ENCODE measurements at places on chromosomes 2 and 18.

DNA sequence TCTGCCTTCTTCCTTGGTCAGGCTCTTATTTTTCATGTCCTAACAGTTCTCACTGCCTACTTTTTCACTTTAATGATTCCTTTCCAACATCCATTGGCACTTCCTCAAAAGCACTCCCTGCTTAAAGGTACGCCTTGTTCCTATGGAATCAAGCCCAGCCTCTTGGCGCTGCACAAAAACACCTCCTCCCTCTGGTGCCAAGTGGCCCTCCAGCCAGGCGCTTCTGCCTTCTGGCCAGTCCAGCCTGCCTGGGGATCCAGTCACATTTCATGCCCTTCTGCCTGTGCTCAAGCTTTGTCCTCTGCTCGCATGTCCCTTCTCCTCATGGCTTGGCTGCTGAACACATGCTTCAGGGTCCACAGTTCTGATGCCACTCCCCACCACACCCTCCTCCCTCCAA is 6.3 kb downstream of the TPRKB start:
- no peak for DNase-seq

DNA sequence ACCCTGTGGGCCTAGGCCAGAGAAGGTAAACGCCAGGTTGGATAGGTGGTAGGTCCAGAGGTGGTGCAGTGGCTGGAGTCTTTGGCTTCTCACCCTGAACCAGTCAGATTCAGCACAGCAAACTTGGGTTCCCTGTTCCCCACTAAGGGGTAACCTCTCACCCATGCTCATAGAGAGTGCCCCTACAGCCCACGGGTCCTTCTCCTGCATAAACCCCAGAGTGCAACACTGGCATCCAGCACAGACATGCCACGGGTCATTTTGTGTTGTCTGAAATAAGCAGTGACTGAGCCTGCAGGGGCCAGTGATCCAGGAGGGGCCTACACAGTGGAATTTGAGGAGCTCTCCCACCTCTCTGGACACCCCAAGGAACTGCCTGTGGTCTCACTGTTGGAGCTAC is 40.5 kb upstream of the ATP6V1B1 start:
- peak; percentile 6 for DNase-seq

DNA sequence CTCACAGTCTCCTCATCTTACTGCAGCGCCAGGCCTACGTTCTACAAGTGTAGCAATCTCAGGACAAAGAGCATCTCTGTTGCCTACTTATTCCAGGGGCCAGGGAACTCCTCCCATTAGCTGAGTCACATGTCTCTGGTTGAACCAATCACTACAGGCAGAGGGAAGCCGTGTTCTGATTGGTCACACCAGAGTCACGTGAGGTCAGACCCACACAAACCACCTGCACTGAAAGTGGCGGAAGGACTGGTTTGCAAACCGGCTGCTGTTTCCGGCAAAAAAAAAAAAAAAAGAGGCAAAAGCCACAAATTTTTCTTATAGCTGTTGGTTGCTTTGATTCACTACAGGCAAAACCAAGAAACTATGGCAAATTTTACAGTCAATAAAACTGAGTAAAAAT is 21.9 kb upstream of the USP14 start:
- DNase-seq, result peak; percentile 25

DNA sequence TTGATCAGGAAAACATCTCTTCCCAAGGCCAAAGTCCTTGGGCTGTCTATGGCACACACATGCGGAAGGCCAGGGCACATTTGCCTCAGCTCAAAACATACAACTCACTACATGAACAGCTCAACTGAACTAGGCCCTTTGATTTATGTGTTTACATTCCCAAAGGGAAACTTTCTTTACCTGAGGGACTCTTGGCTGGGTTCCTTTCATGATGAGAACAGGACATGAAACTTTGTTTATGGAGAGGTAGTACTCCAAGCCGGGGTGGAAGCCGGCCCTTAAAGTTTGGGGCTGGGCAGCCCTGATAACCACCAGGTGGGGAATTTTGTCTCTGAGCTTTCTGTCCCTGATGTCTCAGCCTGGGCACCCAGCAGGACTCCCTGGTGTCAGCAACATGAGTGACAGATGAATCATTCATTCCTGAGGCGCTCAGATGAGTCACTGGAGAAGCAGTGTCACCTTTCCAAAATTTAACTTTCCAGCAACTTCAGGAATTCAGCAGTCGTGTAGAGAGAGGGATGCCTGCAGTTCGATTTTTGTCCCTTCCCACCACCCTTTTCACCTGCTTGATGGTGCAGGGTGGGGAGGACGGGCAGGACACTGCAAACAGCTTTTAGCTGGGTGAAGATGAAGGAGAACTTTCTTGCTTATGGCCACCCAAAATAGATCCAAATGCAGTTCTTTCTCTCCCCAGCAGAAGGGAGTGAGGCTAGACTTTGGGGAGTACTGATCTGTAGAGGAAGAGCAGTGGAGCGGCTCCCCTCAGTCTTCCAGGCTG is 331.6 kb downstream of the DYSF start:
- DNase-seq, result peak; percentile 8

DNA sequence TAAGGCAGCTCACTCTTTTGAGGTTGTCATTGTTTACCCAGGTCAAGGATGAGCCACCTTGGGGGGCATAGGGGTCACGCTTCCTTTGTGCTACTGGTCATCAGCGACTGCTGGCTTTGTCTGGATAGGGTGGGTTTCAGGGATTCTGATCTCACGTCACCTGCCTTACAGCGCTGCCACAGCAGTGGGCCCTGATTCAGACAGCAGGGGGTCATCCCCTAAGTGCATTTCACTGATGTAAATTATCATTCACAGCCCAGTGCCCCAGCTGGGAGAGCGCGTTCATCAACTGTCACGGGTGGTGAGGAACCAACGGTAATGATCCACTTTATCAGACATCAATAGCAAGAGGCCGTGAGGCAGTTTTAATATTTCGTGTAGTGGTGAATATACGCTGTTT is 291.2 kb downstream of the NEDD4L start:
- no peak for DNase-seq

GRCh38 chr18:63207835-63208234 is 111.7 kb downstream of the BCL2 start:
- DNase-seq, result no peak

GRCh38 chr18:58714259-58714658 is 43.0 kb downstream of the MALT1 start:
- DNase-seq, result no peak

DNA sequence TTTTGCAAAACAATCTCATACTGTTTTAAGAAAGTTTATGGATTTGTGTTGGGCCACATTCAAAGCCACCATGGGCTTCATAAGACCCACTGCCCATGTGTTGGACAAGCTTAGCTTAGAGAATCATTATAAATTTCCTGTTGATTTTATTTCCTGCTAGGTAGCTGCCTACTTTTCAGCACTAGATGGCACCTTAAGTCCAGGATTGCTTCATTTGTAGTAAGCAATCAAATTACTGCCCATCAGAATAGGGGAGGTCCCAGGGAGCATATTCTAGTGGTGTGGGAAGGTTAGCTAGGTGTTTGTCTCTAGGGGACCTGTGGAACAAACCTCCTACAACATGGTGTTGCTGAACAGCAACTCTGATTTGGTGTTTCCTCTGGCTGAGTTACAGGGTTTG is 11.0 kb upstream of the DCDC2C start:
- DNase-seq, result peak; percentile 68

DNA sequence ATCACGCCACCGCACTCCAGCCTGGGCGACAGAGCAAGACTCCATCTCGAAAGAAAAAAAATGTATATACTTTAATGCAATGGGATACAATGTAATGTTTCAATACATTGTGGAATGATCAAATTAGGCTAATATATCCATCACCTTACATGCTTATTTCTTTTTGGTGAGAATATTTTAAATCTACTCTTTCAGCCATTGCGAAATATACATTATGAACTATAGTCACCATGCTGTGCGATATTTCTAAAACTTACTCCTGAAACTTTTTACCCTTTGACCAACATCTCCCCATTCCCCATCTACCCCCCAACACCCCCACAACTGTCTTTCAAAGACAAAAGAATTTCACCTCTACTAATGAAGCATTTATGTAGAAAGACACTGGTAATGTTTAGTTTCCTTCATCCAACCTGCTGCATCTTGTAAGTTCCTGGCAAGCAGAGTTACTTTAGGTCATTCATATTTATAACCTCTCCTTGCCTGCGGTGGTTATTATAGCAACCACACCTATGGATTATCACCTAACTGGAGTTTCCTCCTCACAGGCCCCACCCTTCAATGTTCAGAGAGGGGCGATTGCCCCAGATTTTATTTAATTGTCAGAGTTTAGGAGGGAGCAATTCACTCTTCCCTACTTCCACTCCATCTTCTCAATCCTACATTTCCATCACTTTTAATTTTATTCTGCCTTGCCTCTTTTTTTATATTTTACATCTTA is 1.2 kb upstream of the ME2 start:
- DNase-seq, result no peak

DNA sequence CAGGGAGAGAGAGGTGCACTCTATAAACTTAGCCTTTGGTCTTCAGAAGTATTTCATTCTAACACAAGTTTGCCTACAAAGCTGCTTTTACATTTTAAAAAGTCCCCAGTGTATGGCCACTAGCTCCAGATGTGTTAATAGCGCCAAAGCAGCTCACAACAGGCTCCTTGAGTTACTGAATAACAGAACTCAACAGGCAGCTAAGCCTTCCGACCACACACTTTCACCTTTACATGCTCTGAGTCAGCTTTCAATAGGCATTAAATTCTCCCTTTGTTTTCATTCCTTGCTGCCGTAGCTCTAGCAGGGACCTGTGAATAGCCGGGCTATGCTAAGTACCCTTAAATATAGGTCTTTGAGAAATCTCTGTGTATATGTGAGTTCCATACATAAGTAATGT is 262.8 kb upstream of the PARD3B start:
- no peak for DNase-seq

- DNase-seq, result no peak
These were observed 61.5 kb upstream of the KLF7 start for GRCh38 chr2:207227062-207227748.

- DNase-seq, result no peak
These were observed 18.1 kb upstream of the CYP26B1 start for GRCh38 chr2:72165792-72166191.

DNA sequence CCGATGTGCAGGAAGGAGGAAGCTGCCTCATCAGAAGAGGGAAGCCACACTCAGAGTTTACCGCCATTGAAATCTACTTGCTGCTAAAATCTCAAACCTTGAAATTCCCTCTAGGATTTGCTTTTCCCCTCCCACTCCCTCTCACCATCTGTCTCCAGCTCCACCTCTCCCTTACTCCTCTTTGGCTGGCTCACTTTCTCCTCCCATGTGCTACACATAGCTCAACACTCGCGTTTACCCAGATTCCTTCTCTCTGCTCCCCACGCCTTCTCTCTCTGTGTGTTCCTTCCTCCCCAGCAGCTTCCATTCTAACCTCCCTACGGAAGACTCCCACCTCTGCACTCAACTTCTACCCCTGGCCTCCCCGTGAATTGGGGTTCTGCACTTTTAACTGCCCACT is 143.1 kb downstream of the DNER start:
- no peak for DNase-seq

GRCh38 chr2:235106874-235107639 is 155.2 kb downstream of the SH3BP4 start:
- peak; percentile 84 for DNase-seq

DNA sequence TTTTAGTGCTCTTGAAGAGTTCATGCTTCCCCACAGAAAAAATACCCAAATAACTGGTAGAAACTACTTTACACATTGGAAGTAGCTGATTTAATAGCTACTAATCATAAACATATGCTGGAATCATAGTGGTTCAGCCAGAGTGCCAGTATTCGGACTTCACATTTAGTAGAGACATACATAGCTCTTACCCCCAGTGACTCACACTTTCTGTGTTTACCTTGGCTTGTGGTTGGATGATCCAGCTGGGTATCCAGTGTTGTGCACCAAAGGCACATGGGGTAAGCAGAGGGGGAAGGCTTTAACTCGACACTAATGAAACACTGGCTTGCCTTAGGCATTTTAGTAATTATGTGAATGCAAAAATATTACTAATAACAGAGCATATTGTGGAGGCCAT is 18.1 kb downstream of the ARHGAP28 start:
- DNase-seq, result no peak

DNA sequence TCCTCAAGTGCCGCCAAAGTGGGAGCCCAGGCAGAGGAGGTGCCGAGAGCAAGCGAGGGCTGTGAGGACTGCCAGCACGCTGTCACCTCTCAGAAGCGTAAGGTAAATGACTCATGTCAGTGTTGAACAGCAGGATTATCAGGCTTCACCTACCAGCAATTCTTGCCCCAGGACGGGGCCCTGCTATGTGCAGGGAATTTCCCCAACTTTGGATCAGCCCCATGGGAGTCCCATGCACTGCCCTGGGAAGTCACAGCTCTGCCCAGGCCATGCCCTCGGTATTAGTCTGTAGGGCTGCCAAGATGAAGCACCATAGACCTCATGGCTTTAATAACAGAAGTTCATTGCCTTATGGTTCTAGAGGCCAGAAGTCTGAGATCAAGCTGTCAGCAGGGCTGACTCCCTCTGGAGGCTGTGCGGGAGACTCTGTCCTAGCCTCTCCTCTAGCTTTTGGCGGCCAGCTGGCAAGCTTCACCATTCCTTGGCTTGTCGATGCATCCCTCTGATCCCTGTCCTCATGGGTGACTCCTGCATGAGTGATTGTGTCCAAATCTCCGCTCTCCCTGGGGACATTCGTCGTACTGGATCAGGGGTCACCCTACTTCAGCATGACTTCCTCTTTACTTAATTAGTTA is 55.9 kb downstream of the TRPM8 start:
- DNase-seq, result no peak

- no peak for DNase-seq
These were observed 21.4 kb upstream of the MLPH start for GRCh38 chr2:237465515-237466148.

- no peak for DNase-seq
These were observed 198.5 kb downstream of the LOXHD1 start for GRCh38 chr18:46458472-46458871.

DNA sequence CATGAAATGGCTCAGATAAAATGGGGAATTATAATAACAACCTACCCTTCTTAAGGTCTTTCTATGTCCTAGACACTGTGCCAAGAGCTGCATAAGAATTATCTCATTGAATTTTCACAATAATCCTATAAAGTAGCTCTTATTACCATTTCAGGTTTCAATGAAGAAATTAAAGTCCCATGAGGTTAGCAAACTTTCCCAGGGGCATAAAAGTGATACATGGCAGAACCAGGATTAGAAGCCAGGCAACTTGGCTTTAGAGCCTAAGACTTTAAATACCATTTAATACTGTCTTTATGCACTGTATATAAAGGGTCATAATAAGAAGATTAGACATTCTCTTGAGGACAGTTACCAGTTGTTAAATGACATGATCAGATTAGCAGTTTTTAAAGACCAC is 130.1 kb downstream of the GCA start:
- no peak for DNase-seq

GRCh38 chr2:26591619-26592505 is 49.3 kb downstream of the CIB4 start:
- no peak for DNase-seq

DNA sequence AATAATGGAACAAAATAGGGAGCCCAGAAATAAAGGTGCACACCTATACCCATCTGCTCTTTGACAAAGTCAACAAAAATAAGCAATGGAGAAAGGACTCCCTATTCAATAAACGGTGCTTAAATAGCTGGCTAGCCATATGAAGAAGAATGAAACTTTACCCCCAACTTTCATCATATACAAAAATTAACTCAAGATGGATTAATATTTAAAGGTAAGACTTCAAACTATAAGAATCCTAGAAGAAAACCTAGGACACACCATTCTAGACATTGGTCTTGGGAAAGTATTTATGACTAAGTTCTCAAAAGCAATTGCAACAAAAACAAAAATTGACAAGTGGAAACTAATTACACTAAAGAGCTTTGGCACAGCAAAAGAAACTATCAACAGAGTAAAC is 139.1 kb downstream of the DNAH7 start:
- no peak for DNase-seq
